ENCODE measurements at places on chromosomes 2 and 18. TPM values are rescaled to one million over a fixed set of nuclear protein-coding genes. Genes with fewer than 3 reads are reported as not detected.

Gene CDH2
- total RNA-seq = 83.5 TPM

Gene ARHGAP28
- 0.46 TPM for total RNA-seq

Gene CFAP65
- total RNA-seq = not detected

Gene MAP2
- 50.1 TPM for total RNA-seq

Gene HOXD12
- not detected for total RNA-seq

Gene GDF7
- total RNA-seq = 0.72 TPM

GRCh38 chr2:16821692-16822091 lies 156.1 kb upstream of the CYRIA start:
- DNase-seq = peak; percentile 77

DNA sequence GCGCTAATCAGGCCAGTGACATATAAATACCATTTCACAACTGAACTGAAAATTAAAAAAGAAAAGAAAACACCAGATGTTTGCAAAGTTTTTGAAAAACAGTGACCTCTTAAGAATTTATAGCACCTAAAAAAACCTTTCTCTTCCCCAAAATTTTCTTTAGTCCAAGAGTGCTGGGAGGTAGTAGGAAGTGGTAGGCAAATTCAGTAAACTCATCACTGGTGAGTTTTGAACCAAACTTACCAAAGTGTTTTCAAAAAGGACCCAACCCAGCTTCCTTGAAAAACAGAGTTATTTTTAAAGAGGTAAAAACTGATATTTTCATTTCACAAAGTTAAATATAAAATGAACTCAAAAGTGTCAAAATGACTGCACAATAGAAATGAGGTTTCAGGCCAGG lies 90.4 kb downstream of the TMEM247 start:
- no peak for DNase-seq

- DNase-seq = no peak
Observed at GRCh38 chr2:159712929-159713420, 669 bp downstream of the MARCHF7 start.

DNA sequence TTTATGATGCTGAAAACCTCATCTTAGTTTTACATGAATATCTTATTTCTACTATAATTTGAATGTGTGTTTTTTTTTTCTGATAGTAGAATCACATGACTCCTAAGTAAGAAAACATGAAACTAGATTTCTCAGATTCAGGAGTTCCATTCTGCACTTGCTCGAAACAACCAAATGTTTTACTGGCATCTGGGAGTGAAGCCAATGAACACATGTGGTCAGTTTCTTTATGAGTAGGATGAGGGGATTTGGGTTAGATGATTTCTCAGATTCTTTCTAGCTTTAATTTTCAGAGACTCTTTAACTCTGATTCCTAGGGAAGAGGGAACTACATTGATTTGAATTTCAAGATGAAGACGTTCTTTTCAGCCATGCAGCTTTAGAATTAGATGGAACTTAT lies 225.0 kb upstream of the NT5C1B start:
- no peak for DNase-seq

DNA sequence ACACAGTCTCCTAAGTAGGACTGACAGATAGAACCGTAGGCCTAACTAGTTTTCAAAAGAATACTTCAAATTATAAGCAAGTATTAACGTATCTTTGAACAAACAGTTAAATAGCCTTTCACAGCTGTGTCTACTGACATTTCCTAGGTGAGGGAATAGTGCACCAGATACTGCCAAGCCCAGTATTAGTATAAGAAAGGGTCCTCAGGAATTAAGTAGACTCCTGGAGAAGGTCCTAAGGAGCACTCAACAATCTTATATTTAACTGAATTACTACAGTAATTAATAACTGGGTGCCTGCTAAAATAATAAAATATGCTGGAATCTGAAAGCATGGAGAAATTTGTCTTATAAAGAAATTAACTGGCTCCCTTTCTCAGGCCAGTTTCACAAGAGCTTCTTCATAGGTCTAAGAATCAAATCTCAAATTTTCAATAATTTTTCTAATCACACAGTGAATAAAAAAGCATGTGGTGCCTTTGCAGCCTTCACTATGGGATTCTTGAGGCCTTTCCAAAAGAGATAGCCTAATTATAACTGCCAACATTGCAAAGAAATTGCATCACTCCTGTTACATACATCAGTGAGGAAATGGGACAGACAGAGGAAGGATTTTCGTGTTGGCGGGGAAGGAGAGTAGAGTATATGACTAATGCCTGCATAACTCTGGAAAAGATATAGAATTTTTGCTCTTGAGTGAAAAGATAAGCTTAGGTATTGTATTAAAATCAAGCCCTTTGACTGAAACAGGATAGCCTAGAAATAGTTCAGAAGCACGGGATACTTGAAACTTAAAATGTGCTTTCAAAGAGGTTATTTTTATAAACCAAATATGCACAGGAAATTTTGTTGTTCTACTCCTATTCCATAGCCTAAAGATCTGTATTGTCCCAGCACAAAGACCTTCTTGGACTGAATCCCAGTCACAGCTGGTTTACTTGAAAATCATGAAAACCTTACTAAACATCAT lies 228.6 kb upstream of the STK17B start:
- no peak for DNase-seq

- no peak for DNase-seq
Observed at GRCh38 chr2:9641641-9642040, 10.8 kb upstream of the YWHAQ start.

DNA sequence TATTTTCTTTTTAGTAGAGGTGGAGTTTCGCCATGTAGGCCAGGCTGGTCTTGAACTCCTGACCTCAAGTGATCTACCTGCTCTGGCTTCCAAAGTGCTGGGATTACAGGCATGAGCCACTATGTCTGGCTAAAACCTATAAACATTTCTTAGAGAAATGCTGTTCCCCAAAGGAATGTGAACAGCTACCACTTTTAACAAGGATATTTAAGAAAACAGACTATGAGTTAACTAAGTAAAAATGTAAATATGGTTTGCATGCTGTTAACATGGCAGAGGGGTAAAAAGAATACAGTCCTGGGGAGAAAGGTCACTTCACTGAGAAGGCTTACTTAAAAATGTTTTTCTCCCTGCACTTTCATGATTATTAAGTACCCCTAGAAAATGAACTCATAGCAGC lies 57.1 kb downstream of the SLC16A14 start:
- DNase-seq = no peak

- no peak for DNase-seq
Observed at GRCh38 chr2:142200062-142200461, 69.2 kb upstream of the LRP1B start.

GRCh38 chr2:71507476-71507875 lies 54.1 kb downstream of the DYSF start:
- no peak for DNase-seq

GRCh38 chr2:39609917-39610316 lies 55.8 kb upstream of the TMEM178A start:
- DNase-seq = no peak

DNA sequence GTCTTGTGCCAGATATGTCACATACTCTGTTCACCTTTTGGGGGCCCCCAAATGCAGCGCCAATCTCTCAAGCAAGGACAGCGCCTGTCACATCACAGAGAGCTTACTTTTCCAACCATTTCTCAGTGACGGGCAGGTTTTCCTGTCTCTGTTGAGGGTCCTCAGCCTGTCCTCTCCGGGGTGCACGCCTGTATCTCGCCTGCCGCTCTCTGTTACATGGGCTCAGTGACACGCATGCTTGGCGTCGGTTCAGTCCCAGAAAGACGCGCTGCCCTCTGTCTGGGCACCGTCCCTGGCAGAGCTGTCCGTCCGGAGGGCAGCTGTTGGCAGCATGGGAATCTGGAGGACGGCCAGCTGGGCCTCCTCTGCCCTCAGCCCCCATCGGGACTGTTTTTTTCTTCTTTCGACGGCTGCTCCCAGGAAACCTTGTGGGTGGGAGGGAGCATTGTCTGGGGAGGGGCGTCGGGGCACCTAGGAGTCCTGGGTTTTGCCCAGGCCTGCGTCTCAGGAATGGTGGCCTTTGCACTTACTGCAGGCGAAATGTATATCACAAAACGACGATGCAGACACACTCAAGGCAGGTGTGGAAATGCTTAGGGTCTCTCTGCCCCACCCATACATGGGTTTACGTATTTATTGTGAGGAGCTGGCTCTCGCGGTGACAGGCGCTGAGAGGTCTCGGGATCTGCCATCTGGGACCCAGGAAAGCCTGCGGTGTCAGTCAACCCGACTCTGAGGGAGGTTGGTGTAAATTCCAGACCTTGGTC lies 30.9 kb downstream of the RTP5 start:
- DNase-seq = no peak

DNA sequence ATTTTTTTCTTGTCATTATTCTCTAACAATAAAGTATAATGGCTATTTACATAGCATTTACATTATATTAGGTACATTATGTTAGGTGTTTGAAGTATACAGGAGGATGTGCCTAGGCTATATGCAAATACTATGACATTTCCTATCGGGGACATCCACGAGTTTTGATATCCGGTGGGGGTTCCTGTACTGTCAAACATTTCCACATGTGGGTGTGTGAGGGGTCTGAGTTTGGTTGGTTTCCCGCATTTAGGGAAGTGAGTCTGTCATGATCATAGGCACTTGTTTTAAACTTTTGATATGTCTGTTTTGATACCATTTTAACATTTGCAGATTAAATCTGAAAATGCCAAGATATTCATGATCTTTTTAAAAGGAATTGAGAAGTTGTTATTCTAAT lies 76.0 kb downstream of the CEP192 start:
- DNase-seq = no peak

- no peak for DNase-seq
Observed at GRCh38 chr2:96164459-96165184, 19.4 kb upstream of the DUSP2 start.
